A549 (cell line): ENCODE measurements at places on chromosomes 7 and 10. TPM values are rescaled to one million over a fixed set of nuclear protein-coding genes. Genes with fewer than 3 reads are reported as not detected.

UNC5B gene
- polyA plus RNA-seq, result 0.14 to 0.26 TPM (median 0.16 TPM) in 3 replicates

CALHM1 gene
- polyA plus RNA-seq, result not detected in 3 replicates

SEC61G gene
- 394 to 427 TPM (median 421 TPM) in 3 replicates for polyA plus RNA-seq

LYZL2 gene
- not detected in 3 replicates for polyA plus RNA-seq

ASB10 gene
- not detected in 3 replicates for polyA plus RNA-seq

GRCh38 chr7:79453558-79454360 is at the start of gene MAGI2:
MAGI2 (minus strand) TSS chr7:79453667; CDS start chr7:79453320, 347 bp downstream.
- DNase-seq, result no peak

GRCh38 chr10:96992721-96993120 is 160.6 kb downstream of the LCOR start:
- no peak for DNase-seq

- DNase-seq, result no peak
Measured at GRCh38 chr10:117094856-117095255, 43.2 kb downstream of the VAX1 start.

GRCh38 chr10:71409516-71410104 is 12.9 kb downstream of the CDH23 start:
- no peak for DNase-seq

GRCh38 chr7:77665161-77665560 is 31.1 kb upstream of the RSBN1L start:
- DNase-seq, result no peak

DNA sequence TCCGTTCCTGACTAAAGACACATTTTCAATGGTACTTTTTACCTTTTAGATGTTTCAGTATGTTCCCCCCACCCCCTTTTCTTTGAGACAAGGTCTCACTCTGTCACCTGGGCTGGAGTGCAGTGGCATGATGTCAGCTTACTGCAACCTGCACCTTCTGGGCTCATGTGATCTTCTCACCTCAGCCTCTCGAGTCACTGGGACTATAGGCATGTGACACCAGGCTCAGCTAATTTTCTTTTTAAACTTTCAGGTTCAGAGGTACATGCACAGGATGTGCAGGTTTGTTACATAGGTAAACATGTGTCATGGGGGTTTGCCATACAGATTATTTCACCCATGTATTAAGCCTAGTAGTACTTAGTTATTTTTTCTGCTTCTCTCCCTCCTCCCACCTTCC is 99.3 kb upstream of the RPA3 start:
- DNase-seq, result no peak

DNA sequence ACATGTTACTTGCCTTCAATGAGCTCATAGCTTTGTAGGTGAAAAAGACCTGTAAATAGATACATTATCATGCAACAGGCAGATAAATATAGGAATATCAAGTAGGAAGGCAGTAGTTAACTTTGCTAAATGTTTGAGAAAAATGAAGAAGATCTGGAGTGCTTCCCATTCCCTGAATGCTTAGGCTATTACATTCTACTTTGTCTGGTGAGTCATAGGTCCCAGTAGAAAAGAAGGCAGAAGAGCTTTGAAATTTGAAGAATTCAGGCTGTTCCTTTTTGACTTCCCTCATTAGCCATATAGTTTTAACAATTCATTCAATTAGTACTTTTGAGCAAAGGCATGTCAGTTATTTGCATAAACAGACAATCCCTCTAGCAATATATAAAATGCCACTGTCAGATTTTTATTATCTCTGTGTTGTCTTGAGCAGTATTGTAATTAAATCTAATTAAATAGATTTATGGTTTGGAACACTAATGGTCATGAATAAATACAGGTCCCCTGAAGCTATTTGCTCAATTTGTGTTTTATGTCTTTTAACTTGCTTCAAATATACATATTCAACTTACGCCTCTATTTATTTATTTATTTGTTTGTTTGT is 875.0 kb downstream of the REEP3 start:
- DNase-seq, result no peak

DNA sequence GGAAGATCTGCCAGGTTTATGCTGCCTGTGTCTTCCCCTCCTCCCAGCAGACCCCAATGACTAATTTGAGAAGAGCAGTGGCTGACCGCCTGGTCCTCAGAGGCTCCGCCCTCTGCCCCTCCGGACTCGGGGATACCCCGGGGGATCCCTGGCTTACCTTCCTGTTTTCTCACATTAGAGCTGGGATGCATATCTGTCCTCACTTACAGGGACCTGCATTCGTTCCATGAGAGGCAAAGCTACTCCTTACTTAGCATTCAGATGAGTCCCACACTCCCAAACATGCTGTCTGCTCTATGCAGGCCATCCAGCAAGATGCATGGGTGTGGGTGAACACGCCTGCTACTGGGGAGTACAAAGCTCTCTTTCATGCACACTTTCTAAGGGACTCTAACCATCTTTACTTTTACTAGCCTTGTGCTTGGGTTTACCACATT is 24.0 kb downstream of the VOPP1 start:
- DNase-seq, result no peak
